ENCODE measurements at places on chromosomes 4 and X. TPM values are rescaled to one million over a fixed set of nuclear protein-coding genes. Genes with fewer than 3 reads are reported as not detected.

Gene CLIC2
- polyA plus RNA-seq, result 3.6 TPM

Gene TNMD
- polyA plus RNA-seq, result 2.9 TPM

Gene IL2RG
- 0.95 TPM for polyA plus RNA-seq

Gene NLGN4X
- 51.6 TPM for polyA plus RNA-seq

Gene CDKL2
- polyA plus RNA-seq, result 16.5 TPM

Gene LRIT3
- 0.48 TPM for polyA plus RNA-seq

Gene FBXO8
- polyA plus RNA-seq, result 21.9 TPM

Gene CHM
- polyA plus RNA-seq, result 20.2 TPM

Gene VCX
- not detected for polyA plus RNA-seq

Data from spinal cord (tissue), 10 donors.